ENCODE measurements at places on chromosomes 4 and X.

DNA sequence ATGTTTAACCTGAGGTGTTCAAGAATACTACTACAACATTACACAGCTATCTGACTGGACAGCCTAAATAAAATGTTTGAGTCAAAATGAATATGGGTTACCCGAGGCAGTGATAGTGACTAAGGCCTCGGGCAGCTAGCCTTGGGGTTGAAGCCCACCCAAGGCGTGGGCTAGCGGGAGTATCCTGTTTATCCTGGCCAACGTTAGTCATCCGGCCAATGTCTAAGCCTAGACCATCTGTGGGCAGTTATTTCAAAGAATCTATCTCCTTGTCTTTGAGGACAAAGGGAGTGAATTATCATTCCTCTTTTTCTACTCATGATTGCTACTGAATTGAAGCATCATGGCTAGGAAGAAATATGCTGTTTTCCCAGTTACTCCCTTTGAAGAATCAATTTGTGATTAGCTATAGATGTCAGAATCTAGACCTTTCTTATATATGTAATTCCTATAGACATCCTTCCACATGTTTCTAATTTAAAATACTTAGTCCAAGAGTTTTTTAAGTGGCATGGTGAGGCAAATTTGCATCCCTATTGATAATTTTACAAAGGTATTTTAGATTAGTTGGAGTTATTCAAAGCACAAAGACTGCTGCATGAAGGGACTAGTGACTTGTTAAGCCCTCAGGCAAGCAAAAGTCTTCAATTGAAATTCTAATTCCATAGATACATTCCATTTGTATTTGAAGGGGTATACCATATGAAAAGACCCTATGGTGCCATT is 6.0 kb upstream of the PDGFC start:
- DNase-seq: no peak

DNA sequence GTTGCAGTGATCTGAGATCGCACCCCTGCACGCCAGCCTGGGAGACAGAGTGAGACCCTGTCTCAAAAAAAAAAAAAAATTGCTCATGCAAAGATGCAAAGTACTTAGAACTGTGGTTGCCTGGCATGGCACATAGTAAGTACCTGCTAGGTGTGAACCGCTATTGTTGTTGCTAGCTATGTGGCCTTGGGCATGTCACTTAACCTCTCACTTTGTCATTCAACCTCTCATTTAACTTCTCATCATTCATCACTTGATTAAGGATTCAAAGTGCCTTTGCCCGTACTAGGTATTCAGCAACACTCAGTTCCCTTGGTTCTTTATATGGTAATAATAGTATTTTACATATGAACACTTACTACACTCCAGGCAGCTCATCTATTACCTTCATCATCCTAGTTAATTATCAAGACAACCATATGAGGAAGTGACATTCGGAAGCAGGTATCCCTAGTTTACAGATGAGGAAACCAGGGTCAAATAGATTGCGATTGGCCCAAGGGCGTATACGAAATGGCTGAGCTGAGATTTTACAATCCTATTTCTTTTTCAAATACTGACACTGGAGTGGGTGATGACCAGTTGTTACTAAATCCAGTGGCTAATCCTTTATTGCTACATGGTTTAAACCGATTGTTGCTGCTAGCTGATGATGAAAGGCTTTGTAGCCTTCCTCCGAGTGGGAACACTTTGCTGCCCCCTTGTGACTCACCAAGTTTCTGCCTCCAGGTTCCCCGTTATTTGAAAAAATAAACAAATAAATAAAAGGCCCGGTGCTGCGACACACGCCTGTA is 28.8 kb upstream of the SOWAHD start:
- DNase-seq: peak; percentile 64

DNA sequence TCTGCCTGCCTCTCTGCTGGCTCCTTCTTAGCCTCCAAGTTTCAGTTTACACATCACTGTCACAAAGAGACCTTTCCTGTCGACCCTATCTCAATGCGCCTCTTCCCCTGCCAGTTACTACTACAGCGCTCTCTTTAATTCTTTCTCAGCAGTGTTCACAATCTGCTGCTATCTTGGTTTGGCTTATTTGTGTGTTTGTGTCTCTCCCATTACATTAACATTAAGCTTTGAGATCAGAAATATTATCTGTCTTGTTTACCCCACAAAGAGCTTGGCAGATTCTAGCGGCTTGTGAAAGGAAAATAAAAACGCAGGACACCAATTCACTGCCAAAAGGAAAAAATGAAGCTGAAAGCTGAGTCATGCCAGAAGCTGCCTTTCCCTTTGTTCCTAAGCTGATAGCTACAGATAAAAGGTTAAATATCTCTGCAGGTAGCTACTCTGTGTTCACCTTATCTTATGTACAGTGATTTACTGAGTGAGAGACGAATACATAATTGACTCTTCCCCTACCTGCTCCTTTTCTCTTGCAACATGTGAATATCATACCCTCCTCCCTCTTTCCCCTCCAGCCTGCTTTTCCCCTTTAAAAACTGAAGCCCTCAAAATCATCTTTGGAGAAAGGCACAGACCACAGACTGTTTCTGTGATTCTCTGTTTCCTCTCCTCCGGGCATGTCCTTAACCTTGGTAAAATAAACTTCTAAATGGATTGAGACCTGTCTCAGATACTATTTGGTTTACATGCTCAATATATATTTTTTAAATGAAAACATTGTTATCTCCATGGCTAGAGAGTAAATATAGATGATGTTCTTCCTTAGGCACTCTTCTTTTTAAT is 19.3 kb upstream of the SLC9A7 start:
- no peak for DNase-seq

- no peak for DNase-seq
These were observed 3.4 kb upstream of the HMX1 start for GRCh38 chr4:8874896-8875680.
